Kidney glomerular epithelial cell (primary cell): ENCODE measurements at places on chromosomes 1 and 21.

- no peak for DNase-seq
Observed at GRCh38 chr1:112272101-112272772, 123.8 kb upstream of the CTTNBP2NL start.

DNA sequence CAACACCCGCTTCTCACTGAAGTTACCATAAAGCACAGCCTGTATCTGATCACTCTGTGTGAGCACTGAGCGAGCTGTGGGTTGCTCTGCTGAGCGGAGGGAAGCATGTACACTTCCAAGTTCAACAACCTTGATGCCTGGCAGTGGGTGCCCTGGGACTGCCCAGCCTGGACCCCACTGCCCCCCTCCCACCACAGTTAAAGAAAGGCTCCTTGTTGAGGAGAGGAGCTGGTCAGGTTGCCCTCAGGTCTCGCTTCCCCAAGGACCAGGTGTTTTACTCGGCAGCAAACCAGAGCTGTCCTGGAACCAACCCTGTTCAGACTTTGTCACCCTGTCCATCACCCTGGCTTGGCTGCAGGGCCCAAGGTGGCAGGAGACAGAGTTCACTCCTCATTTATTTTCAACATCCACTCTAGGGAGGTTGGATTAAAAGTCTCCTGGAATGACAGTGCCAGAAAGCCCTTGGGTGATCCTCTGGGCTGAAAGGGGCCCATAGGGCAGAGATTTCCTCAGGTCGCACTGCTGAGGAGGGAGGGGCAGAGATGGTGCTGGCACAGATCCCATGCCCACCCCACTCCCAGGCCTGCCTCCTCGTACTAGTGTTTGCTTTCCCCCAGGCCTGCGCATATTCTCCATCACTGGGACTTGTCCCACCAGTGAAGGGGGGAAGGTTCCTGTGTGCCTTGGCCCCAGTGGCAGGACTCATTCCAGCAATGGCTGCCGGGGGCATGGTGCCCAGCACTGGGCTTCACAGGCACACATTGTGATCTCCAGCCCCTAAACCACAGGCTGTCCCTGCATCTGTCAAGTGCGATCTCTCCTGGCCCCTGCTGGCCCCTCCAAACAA lies 101.7 kb downstream of the TRABD2B start:
- no peak for DNase-seq

GRCh38 chr21:33578214-33578613 lies 10.3 kb downstream of the DONSON start:
- DNase-seq = no peak

GRCh38 chr1:201916649-201917249 lies 28.1 kb downstream of the SHISA4 start:
- DNase-seq = peak; percentile 91

- DNase-seq = no peak
Observed at GRCh38 chr1:168917309-168917708, 188.3 kb upstream of the DPT start.

GRCh38 chr21:43767498-43767983 lies 8.6 kb downstream of the CSTB start:
- no peak for DNase-seq

- no peak for DNase-seq
Observed at GRCh38 chr21:36703626-36704280, 4.8 kb downstream of the SIM2 start.

DNA sequence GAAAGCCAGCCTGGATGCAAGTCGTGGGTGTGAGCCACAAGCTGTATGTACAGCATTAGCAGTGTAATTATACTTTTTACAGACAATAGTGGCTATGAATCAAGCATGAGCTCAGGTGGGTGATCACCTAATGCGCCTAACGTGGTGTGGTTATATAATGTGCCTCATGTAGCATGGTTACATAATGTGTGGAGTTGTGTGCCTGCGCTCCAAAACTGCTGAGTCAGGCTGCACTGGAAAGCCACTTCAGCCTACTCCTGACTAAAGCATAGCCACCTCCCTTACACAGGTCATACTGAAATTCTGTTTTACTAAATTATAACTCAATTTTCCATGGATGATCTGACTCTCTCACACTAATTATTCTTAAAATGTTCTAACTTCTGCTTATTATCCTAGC lies 69.8 kb downstream of the KCNT2 start:
- DNase-seq = no peak

DNA sequence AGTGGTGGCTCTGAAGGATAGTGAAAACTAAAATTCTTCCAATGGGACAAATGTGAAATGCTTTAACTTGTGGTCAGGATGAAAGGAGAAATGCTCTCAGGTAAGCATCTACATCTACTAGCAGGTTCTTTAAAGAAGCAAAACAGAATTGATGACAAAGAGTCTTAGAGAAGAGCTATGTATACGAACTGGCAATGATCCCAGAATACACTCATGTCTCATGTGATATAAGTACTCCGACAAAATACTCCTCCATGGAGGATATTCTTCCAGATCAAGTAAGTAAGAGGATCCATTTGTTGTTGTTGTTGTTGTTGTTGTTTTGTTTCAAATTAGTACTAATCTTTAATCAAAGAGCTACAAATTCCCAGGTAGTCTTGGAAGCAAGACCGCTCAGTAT lies 174.0 kb upstream of the ATP1B1 start:
- DNase-seq = no peak

DNA sequence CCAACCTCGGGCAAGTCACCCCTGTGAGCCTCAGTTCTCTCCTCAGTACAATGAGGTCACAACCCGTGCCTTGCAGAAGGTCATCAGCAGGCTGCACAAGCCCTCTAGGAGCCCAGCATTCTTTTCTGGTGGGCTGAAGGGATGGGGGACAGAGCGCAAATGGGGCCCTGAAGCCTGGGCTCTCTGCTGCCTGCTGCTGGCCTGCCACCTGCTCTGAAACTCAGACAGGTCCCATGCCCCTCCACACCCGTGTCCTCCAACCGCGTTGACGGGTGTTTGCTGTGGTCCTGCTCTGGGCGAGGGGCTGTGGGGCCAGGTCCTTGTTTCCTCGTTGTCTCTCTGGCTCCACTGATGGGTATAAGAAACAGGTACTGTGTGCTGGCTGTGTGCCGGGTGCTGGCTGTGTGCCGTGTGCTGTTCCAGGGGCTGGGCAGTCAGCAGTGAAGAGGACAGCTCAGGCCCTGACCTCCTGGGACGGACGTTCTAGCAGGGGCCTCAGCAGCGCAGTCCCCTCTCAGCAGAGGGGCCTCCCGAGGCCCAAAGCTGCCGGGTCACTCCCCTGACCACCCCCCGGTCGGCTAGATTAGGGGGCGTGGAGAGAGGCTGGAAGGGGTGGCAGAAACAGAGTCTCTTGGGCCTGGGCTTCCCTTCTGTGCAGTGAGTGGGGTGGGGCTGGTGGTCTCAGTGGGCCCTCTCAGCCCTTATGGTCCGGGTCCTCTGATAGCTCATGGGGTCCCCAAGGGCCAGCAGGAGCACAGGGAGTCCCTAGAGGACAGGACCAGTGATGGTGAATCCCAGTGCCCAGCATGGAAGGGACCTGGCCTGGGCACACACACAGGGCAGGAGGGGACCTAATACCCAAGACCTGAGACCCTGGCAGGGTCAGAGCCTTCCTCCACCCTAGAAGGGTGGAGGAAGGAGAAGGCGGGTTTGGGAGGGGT lies 42.1 kb downstream of the DMRTB1 start:
- no peak for DNase-seq

DNA sequence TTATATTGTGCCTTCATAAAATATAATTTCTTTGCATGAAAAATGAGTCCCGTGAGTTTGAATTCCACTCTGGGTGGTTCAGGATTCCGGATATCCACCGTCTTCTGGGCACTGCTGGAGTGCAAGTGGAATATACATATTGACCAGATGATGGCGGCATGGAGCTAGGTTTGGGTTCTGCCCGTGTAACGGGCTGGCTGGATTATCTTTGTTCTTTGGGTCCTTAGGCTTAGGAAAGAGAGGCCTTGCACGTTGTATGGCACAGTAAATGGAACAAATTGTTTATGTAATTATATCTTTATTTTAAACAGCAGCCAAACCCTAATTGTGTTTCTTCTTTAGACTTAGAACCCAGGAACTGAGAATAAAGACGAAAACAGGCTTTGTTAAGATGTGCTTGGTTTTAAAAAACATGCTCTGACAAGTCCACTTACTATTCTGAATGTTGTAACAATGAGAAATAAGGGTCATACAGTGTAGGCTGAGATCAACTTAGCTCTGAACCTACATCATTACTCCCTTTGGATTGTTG lies 13.5 kb upstream of the ACBD6 start:
- peak; percentile 89 for DNase-seq

DNA sequence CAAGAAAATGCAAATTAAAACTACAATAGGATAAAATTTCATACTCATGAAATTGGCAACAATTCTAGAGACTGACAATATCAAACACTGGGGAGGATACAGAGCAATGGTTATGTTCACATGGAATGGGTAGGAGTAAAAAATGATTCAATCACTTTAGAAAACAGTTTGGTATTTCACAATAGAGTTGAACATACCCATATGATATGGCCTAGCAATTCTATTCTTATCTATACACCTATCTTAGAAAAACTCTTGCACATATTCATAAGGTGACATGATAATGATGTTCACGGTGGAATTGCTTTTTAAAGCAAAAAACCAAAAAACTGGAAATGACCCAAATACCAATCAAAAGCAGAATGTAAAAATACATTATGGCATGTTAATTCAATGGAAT lies 28.7 kb downstream of the PHC2 start:
- DNase-seq = no peak

DNA sequence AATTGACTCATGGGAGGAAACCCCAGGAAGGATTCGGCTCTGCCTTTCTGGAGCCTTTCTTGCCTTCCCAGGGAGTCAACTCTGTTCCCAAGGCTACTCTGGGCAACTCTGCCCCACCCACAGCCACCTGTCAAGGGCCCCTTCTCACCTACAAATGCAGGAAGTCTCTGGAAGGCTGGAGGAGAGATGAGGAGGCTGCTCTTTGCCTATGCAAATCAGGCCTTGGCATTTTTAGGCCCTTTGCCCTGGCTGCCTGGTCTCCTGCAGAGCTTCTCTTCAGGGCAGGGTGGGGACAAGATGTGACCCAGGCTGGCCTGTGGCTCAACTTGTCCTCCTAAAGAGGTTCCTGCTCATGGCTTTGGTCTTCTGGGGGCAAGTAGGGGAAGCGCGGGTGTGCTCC lies 5.4 kb downstream of the SLC6A9 start:
- no peak for DNase-seq

- DNase-seq = no peak
Observed at GRCh38 chr21:35053356-35054096, 4.4 kb upstream of the RUNX1 start.

DNA sequence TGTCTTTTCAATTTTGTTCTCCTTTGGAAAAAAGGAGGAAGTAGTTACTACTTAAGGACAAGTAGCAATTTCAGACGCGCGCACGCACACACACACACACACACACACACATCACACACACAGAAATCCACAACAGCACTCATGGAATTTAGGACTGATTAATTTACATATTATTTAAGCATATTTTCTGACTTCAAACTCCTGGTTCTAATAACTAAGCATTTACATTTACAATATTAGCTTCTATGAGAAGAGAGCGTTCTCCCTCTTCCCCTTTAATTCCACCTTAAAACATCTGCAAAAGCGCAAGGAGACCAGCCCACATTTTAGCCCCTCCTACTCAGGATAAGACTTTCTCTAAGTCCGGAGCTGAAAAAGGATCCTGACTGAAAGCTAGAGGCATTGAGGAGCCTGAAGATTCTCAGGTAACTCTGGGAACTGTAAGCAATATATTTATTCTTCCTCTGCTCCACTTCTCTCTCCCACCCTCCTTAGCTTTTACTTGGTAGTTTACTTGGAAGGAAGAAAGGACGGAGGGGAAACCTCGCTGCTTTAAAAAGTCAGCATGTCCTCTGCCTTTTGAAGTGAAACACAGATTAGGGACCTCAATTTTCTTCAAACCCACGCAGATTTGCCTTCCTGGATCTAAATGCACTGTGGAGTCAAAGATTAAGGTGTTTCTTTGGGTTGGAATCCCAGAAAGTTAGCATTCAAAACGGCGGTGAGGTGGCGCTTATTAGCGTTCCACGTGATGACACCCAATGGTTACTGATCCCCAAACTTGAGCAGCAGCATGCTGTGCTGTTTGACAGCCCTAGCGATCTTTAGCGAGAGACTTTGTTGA lies at the start of gene PLA2G4A:
Gene PLA2G4A, plus strand, starts transcription at position 339 of the 844 bp plus-strand sequence. CDS start 25,406 bp downstream, outside the sequence.
- DNase-seq = peak; percentile 49

GRCh38 chr1:63126104-63126503 lies 196.3 kb upstream of the FOXD3 start:
- no peak for DNase-seq

DNA sequence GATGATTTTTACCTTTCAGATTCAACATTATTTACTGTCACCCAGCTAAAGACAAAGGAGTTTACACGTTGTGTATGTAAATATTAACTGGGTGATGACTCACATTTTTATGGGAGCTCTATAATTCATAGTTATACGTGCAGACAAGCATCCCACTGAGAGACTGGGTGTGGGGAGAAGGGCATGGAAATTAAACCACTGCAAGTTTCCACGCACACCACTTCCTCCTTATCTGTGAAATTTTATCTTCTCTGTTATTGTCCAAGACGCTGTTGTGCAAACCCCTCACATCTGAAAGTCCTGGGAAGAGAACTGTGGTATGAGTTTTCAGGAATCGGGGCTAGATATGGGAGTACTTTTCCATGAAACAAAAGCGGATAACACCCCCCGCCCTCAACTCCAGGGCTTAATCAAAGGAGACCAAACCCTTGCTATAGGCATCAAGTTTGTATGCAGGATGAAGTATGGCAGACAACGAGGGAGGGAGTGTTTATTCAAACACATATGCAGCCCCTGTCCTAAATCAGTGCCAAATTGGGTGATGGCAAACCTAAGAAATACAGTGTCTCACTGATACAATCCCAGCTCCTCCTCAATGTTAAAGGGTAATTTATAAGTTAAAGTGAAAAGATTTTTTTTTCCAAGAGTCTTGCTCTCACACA lies 23.3 kb upstream of the DPT start:
- peak; percentile 17 for DNase-seq

DNA sequence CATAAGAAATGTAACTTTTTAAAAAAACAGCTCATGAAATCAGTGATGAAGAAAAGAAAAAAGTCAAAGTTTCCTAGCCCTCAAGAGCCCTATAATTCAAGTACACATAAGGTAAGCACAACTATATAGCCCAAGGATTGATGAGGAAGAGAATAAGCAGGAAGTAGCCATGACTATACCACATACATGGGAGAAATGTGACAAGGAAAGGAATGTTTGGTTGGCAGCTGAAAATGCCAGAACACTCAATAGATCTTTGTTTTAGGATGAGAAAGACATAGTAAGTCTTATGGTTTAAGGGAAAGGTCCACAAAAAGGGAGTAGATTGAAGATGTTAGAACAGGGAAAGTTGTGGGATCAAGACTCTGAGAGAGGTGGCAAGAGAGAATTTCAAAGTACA lies 5.7 kb downstream of the DOCK7 start:
- DNase-seq = no peak

GRCh38 chr1:92464588-92465255 lies 22.0 kb downstream of the GFI1 start:
- no peak for DNase-seq

GRCh38 chr1:18142471-18142870 lies 34.9 kb downstream of the IGSF21 start:
- DNase-seq = no peak

- DNase-seq = no peak
Observed at GRCh38 chr21:25409978-25410377, 197.3 kb downstream of the MRPL39 start.

- DNase-seq = no peak
Observed at GRCh38 chr21:33949516-33950430, 34.2 kb upstream of the ATP5PO start.

GRCh38 chr1:33586795-33587194 lies 114.3 kb downstream of the ZSCAN20 start:
- DNase-seq = no peak
